Hair follicle dermal papilla cell (primary cell): ENCODE measurements at places on chromosomes 1 and 21. TPM values are rescaled to one million over a fixed set of nuclear protein-coding genes. Genes with fewer than 3 reads are reported as not detected.

The ADAM30 gene
- not detected in 2 replicates for total RNA-seq

The MTARC1 gene
- total RNA-seq: 0.61 and 0.97 TPM in 2 replicates

The EIF2D gene
- total RNA-seq: 46.5 and 54.8 TPM in 2 replicates

The ADAMTSL4 gene
- 12.3 and 15.7 TPM in 2 replicates for total RNA-seq

The CDCA8 gene
- 1.8 and 2.1 TPM in 2 replicates for total RNA-seq

The FMO3 gene
- total RNA-seq: 0.16 and 0.61 TPM in 2 replicates

The ZNHIT6 gene
- total RNA-seq: 16.8 and 17.8 TPM in 2 replicates

The CALML6 gene
- total RNA-seq: 0.16 and 1.2 TPM in 2 replicates

The MYOC gene
- not detected in 2 replicates for total RNA-seq

The FAM72A gene
- 2.3 TPM in 2 replicates for total RNA-seq

The NFASC gene
- total RNA-seq: 50.8 and 61.9 TPM in 2 replicates

The FHAD1 gene
- total RNA-seq: 11.1 and 14.9 TPM in 2 replicates

The FAM151A gene
- total RNA-seq: not detected in 2 replicates

The PDE4B gene
- total RNA-seq: 14.0 and 26.8 TPM in 2 replicates

The VASH2 gene
- not detected in 2 replicates for total RNA-seq

The NBPF9 gene
- 19.7 and 21.9 TPM in 2 replicates for total RNA-seq

The DAB1 gene
- total RNA-seq: under 0.01 and 0.49 TPM in 2 replicates

The GJA9 gene
- under 0.01 and 0.12 TPM in 2 replicates for total RNA-seq

The SPATA46 gene
- total RNA-seq: not detected in 2 replicates

The UBIAD1 gene
- total RNA-seq: 10.1 and 14.1 TPM in 2 replicates

The AGMAT gene
- 0.16 and 1.3 TPM in 2 replicates for total RNA-seq

The MIXL1 gene
- not detected in 2 replicates for total RNA-seq

The ERVH48-1 gene
- total RNA-seq: not detected in 2 replicates

The TNFRSF1B gene
- total RNA-seq: 29.3 and 31.8 TPM in 2 replicates

The FMO1 gene
- total RNA-seq: 3.4 and 5.8 TPM in 2 replicates

The OR14A2 gene
- not detected in 2 replicates for total RNA-seq

The PTGFR gene
- total RNA-seq: 117 and 222 TPM in 2 replicates

The SPRR2B gene
- total RNA-seq: not detected in 2 replicates

The SPRR2E gene
- not detected in 2 replicates for total RNA-seq

The ECM1 gene
- total RNA-seq: 72.5 and 87.1 TPM in 2 replicates

The RORC gene
- 0.12 TPM in 1 of 2 replicates, not detected in the other for total RNA-seq

The MUL1 gene
- total RNA-seq: 36.8 and 37.9 TPM in 2 replicates

The MXRA8 gene
- total RNA-seq: 621 and 684 TPM in 2 replicates
